Placental epithelial cell (primary cell): ENCODE measurements at places on chromosomes 6 and 20. TPM values are rescaled to one million over a fixed set of nuclear protein-coding genes. Genes with fewer than 3 reads are reported as not detected.

The ADRM1 gene
- total RNA-seq: 75.8 and 144 TPM in 2 replicates

The WFDC5 gene
- total RNA-seq: not detected in 2 replicates

The OOEP gene
- total RNA-seq: 0.33 TPM in 1 of 2 replicates, not detected in the other

The PTK6 gene
- total RNA-seq: under 0.01 and 0.22 TPM in 2 replicates

The IP6K3 gene
- 2.4 and 6.3 TPM in 2 replicates for total RNA-seq

The OSTM1 gene
- 5.1 and 27.1 TPM in 2 replicates for total RNA-seq
